GF-D8 (cell line): ENCODE measurements at places on chromosomes 12 and 14.

DNA sequence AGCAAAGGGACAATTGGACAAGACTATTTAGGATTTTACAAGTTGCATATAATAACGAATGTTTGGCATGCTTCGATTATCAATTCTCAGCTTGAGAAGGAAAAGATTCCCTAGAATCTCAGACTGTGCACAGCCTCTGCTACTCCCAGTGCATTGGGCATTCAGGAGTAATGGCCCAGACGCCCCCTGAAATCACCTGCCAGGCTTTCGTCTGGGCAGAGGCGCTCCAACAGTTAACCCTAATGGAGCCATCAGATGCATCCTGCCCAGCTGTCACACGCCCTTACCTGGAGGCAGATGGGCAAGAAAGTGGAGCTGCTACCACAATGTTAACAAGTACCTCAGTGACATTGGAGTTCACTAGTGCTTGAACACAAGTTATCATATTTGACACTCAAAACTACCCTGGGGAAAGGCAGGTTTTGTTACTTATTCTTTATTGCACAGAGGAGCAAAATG, 927 bp upstream of the LRP6 start:
- no peak for DNase-seq

DNA sequence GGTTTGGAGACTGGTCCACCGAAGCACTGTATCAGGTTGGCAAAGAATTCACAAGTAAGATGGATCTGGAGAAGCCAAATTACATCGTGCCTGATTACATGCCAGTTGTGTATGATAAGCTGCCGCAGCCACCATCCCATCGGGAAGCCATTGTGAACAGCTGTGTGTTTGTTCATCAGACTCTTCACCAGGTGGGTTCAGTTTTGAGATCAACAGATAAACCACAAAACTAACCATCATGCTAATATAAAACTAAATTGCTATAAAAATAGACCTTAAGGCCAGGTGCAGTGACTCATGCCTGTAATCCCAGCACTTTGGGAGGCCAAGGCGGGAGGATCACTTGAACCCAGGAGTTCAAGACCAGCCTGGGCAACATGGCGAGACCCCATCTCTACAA, 58.9 kb downstream of the HSP90AA1 start:
- no peak for DNase-seq

GRCh38 chr14:55399183-55399582, 12.4 kb downstream of the ATG14 start:
- DNase-seq = no peak

DNA sequence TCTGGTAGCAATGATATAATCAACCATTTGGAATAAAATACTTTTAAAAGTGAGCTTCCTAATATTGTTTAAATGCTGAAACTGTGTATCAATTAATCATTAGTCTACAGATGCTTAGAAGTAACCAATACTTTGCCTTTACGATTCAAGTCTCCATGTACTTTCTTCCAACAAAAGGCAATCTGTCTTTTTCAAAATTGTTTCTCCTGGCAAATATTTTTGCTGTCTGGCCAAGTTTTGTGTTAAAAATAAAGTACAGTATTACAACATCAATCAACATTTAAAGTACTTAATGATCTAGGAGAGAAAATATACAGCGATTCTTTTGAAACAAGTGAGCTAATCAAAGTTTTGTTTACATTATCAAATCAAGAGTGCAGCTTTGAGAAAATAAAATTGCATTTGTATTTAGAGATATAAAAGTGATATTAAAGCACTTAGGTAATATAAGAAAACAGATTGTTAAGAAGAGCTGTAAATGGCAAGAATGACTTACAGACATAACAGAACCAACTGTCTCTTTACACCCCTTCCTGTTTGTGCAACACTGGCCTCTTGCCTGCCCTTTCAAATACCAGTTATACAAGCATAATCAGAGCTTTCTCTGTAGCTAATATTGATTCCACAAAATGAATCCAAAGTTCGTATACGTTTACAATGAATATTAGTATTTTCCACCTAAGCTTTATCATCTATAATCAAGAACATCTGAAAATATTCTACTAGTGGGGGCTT, 38.2 kb upstream of the FBLN5 start:
- DNase-seq = no peak

DNA sequence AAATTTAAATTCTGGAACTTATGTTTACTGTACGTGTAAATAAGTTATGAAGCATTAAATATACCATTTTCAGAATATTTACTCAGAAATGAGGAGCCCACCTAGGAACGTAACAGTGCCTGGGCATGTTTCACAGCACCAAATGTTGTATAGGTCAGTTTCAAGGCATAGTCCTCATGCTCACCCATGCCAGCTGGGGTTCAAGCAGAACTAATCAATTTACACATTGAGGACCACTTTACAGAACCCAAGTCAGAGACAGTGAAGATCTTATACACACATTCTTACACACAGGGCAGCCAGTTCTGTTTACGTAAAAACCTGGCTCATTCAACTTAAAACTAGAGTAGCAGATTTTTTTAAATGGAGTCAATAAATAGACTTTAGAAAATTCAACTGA, 2.0 kb downstream of the KICS2 start:
- no peak for DNase-seq

- no peak for DNase-seq
Measured at GRCh38 chr14:101018561-101019290, 115.2 kb upstream of the RTL1 start.

GRCh38 chr12:27359578-27360340, 27.1 kb downstream of the BMAL2 start:
- DNase-seq = no peak

- DNase-seq = no peak
Measured at GRCh38 chr12:47314996-47315395, 235.2 kb upstream of the AMIGO2 start.

DNA sequence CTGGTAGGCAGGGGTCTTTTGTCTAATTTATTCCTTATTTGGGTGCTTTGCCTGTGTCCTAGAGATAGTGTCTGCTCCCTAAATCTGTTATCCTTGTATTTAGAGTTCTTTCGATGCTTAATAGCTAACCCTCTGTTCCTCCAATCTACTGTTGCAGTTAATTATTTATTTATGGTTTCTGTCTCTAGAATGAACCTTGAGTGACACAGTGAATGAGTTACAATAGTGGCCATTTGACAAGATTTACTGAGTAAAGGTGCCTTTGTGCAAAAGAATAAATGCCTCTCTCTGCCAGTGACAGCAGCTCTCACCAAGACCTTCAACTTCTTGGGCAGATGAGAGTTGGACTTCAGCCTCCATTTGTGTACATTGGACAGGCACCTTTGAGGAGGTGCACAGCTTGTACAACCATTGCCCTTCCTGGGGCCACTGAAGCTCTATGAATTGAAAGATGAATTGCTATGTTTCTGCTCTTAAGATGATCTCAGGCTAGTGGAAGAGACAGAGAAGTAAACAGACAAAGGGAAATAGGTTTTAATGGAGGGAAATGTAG, 165.9 kb downstream of the DERA start:
- DNase-seq = no peak

DNA sequence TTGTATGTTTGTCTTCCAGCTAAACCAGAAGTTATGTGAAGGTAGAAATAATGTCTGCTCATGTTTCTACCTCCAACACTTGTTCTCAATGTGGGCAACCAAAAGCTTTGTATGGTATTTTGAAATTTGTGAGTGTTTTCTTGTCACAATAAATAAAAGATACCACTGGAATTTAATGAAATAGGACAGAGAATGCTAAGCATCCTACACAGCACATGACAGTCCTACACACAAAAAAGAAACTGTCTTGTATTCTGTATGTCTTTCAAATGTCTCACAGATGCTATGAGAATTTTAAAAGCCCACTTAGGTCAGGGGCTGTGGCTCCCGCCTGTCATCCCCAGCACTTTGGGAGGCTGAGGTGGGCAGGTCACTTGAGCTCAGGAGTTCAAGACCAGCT, 68.9 kb downstream of the RALGAPA1 start:
- DNase-seq = no peak

- DNase-seq = peak; percentile 87
Measured at GRCh38 chr12:64669270-64669842, 59.1 kb downstream of the RASSF3 start.

GRCh38 chr12:19965196-19966038, 402.9 kb upstream of the PDE3A start:
- DNase-seq = no peak

DNA sequence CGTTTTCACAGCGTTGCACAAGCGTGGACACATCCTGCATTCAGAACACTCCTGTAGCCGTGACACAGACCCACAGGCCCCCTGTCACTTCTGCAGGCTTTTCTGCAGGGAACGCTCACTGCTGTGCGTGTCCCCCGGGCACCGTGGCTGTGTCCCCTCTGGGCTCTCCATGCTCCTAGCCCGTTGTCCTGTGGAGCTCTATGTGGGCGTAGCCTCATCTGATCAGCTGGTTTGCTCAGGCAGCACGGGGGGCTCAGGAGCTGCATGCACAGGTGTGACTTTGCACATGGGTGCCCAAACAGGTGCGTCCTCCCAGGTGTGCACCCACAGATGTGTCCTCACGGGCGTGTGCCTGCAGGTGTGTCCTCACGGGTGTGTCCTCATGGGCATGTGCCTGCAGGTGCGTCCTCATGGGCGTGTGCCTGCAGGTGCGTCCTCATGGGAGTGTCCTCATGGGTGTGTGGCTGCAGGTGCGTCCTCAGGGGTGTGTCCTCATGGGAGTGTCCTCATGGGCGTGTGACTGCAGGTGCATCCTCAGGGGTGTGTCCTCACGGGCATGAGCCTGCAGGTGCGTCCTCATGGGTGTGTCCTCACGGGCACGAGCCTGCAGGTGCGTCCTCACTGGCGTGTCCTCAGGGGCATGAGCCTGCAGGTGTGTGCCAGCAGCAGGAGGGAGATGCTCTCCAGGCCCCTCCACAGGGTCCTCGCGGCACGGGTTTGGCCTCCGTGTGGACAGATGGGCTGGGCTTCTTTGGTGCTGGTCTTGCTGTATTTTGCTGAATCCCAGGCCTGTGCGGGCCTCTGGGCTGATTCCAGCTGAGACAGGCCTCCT, 17.5 kb downstream of the MTA1 start:
- no peak for DNase-seq

DNA sequence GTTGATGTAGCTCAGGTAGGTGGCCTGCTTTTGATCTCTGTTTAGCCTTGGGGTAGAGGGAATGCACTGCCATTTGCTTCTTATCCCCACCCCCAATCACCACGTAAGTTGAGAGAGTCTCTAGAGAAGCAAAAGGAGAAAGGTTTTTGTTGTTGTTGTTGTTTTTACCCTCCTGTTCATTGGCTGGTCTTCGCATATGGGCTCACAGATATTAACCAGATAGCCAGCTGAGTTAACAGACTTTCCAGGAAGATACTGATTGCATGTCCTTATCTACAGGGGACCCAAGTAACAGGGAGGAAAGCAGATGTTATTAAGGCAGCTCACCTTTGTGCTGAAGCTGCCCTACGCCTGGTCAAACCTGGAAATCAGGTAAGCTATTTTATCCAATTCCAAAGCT, 2.9 kb downstream of the PA2G4 start:
- DNase-seq = no peak

DNA sequence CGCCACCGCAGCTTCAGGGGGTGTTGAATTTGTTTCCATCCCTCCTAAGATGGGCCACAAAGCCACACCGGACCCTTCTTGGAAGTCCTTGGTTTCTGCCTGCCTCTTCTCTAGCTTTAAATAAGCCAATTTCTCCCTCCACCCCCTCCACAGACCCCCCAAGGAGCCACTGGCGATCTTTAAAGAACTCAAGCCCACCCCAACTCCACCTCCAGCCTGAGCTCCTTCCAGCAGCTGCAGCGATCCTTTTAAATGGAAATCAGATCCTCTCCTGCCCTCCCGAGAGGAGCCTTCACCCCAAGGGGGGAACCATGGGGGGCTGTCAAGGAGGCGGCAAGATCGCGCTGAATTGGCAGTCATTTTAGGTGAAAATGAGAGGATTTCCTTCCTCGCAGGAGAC, 133.1 kb downstream of the NCOR2 start:
- no peak for DNase-seq

DNA sequence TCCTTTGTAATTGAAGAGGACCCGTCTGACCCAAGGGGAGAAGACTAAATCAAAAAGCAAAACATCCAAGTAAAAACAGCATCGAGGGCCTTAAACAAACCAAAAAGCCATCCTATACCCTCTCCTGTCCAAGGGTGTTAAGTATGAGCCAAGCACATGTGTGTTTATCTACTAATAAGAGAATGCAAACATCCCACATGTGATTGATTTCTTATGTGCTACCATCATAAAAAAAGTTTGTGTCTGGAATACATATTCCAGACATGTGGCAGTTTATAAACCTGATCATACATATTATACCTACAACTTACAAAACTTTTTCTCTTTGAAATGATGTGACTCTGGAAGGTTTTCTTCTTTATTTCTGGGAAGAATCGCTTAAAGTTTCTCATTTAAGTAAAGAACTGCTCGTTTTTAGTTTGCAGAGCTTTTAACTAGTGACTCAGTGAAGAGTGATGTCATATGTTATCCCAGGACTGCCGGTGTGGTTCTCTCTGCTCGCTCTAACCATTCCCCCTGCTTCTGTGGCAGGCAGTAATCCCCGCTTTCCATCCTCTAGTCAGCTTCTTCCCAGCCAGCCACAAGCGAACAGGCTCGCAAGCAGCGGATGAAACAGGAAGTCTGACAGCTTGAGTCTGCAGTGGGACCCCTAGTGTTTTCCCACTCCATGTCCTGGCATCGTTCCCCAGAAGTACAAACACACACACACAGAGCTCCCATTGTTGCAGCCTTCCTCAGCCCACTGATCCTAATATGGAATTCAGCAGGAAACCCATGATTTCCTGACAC, 431 bp upstream of the RHOJ start:
- no peak for DNase-seq

GRCh38 chr14:92511453-92512238, 1.9 kb upstream of the RIN3 start:
- DNase-seq = no peak

GRCh38 chr12:130984183-130985058, 30.7 kb downstream of the ADGRD1 start:
- no peak for DNase-seq

DNA sequence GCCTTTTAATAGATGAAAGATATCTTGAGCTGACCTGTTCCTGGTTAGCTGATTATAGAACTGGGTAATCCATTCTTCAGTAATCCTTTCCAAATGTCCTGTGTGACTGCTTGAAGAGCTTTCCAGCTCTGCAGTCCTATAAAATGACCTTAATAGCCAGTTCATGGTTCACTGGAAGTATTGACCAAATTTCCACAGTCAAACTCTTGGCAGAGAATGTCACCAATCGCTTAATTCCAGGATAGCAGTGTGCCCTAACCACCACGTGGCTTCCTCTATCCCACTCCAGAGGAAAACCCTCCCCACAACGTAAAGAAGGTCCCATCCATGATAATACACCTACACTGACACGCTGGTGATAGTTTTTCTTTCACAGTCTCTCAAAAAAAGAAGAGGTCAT, 17.4 kb downstream of the PRKAB1 start:
- DNase-seq = no peak

DNA sequence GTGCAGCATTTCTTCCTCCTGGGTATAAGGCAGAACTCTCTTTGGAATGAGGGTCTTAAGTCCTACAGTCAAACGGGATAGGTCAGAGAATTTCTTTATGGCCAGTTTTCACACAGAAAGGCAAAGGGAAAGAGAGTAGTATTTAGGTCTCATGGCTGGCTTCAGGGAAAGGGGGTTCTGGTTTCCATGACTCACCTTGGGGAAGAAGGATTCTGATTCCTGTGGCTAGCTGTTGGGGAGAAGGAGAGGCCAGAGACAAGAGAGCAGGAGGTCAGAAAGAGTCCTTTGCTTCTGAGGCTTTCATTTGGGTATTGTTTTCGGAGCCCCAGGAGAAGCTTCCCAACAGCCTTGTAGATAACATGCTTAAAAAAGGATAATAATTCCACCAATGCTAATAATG, 332.5 kb downstream of the NPAS3 start:
- no peak for DNase-seq
